Activated B cell treated with CpG ODN at 0.5 μM for 24 hours (primary cell): ENCODE measurements at places on chromosomes 6 and 20.

- DNase-seq, result no peak
These were observed 54.9 kb downstream of the TMEM170B start for GRCh38 chr6:11592294-11592906.

DNA sequence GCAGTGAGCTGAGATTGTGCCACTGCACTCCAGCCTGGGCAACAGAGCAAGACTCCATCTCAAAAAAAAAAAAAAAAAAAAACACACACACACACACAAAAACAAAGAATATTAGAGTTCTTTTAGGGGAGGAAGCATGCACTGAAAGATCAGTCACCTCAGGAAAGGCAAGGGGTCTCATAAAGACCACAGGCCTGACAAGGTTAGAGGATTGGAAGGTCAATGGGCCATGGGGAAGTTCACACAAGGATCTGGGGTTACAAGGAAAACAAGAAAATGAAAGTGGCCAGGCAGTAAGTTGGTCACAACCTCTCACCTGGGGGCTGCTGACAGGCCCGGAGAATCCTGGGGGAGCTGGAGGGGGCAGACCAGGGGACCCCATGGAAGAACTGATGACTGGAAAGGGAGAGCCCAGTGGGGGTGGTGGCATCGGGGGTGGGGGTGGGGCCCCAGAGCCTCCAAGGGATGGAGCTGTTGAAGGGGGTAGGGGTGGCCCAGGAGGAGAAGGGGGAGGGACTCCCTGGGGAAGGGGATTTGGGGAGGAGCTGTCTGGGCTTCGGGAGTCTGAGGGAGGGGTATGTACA, 1.5 kb downstream of the RXRB start:
- no peak for DNase-seq

- no peak for DNase-seq
These were observed 11.3 kb downstream of the CHMP4B start for GRCh38 chr20:33822423-33822822.

DNA sequence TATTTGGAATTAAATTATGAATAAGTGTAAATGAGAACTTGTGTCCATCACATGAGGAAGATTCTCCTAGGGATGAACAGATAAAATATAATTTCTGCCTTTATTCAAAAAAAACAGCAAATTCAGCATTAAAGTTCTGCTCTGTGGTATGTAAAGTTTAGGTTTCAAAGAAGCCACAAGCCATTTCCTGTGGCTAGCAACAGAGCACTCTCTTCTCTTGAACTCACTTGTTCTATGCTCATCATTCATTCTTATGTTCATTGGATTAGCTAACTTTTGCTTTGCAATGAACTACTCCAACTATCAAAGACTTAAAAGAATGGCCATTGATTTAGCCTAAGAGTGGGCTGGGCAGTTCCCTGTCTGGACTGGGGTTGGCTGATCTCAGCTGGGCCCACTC, 20.8 kb upstream of the SNRPB2 start:
- no peak for DNase-seq

- DNase-seq, result peak; percentile 58
These were observed 231.8 kb downstream of the BCKDHB start for GRCh38 chr6:80338201-80338836.

- DNase-seq, result no peak
These were observed 205.3 kb downstream of the EYA2 start for GRCh38 chr20:47099825-47100441.

DNA sequence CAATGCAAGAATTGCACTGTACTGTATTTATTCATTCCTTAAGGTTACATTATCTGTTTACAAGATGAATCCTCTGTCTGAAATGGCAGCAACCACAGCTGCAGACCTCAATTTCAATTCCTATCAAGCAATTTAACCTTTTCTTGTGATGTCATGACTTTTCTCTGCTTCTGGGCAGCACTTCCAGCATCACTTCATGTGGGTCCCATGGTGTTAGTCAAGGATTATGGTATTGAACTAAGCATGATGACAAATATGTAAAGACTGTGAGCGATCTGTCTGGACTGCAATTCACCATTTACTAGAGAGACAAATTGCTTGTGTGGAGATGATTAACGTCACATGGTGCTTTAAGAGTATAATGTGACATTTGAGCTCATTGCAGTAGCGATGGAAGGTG, 90.5 kb upstream of the CCN2 start:
- no peak for DNase-seq

GRCh38 chr6:148532698-148533097, 190.1 kb downstream of the SASH1 start:
- DNase-seq, result no peak

GRCh38 chr6:106608080-106608668, 21.1 kb downstream of the RTN4IP1 start:
- no peak for DNase-seq

GRCh38 chr6:15254070-15254975, 8.5 kb downstream of the JARID2 start:
- DNase-seq, result no peak

GRCh38 chr6:154154389-154154967, 115.4 kb downstream of the OPRM1 start:
- DNase-seq, result no peak

- DNase-seq, result no peak
These were observed 190.3 kb downstream of the TENT5A start for GRCh38 chr6:81562169-81562568.

- DNase-seq, result no peak
These were observed 353.6 kb downstream of the MAFB start for GRCh38 chr20:40335437-40335836.

DNA sequence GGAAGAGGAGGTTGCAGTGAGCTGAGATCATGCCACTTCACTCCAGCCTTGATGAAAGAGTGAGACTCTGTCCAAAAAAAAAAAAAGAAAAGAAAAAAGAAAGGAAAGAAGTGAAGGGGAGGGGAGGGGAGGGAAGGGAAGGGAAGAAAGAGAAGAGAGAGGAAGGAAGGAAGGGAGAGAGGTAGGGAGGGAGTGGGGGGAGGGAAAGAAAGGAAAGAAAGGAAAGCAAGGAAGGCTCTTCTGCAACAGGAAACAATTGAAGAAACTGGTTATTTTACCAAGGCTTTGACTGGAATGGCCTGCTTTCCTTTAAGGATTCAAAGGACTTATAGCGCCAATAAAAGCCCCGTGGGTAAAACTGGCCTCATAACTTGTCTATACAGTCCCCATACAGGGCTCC, 64.6 kb downstream of the ABHD12 start:
- no peak for DNase-seq
